ENCODE measurements at places on chromosomes 3 and 15.

- DNase-seq = peak; percentile 33
These were observed 84.0 kb downstream of the FILIP1L start for GRCh38 chr3:100030346-100030745.

DNA sequence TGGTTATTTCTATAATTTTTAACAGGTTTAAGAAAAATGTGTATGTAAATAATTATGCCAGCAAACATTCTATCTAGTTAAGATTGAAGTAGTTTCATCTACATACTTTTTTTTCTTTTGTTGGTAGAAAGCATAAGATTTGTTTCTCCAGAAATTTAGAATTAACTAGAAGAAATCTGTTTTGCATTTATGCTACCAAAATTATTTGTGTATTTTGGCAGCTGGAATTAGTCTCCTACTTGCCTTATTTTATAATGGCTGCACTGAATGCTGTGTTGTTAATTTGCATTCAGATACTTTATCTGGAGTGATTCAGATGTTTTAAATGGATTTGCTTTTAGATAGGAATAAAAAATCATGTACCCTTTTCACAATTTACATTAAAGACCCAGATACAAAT lies 100.2 kb upstream of the NAALADL2 start:
- no peak for DNase-seq

DNA sequence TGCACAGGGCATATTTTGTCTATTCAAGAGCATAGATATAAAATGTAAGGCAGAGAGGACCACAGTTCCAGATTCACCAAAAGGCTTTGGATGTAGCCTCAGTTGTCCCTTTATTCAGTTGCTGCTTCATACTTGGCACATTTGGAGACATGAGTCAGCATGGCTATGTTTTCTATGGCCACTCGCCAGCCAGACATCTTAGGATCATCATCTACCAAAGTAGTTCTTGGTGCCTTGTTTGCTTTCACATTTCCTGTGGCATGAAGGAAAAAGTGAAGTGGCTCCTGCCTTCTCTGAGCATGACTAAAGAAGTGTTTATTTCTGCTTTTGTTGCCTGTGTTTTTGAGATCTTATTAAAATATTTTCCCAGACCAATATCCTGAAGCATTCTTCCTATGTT lies 7.2 kb downstream of the SUSD5 start:
- no peak for DNase-seq

- DNase-seq = no peak
These were observed 29.2 kb upstream of the CNTN3 start for GRCh38 chr3:74643636-74644035.

DNA sequence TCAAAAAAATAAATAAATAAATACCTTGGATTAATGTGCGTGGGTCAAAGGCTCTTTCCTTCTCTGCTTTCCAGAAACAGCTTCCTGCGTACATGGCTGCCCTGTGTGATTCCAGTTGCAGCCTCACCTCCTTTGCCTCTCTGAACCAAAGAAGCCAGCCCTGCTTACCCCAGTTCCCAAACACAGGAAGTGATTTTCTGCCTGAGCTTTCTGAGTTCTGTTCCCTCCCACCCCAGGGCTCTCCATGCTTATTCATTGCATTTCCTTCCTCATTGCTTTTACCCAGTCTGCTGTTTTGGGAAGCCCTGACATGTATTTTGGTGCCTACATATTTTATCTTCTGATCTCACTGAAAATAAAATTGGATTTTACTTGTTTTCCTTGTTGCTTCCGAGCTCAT lies 15.4 kb downstream of the ZSCAN2 start:
- no peak for DNase-seq

- DNase-seq = no peak
These were observed 842.8 kb upstream of the EPHA6 start for GRCh38 chr3:95971573-95971972.

DNA sequence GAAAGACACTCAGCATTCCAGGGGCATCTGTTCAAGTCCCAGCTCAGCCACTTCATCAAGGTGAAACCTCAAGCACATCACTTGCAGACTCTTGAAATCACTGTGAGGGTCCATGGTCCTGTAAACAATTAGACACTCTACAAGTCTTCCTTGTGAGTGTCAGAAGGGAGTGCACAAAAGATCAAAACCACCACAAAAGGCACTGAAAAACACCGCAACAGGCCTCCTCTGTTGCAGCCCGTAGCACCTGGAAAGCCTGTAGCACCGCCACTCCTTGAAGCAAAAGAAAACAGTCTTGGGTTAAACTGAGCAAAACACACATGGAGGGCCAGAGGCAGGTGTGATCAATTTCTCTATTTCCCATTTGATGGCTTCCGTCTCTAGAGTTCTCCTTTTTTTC lies 63.8 kb upstream of the SNRK start:
- DNase-seq = no peak

GRCh38 chr3:49775538-49775937 lies 10.8 kb downstream of the IP6K1 start:
- DNase-seq = no peak

DNA sequence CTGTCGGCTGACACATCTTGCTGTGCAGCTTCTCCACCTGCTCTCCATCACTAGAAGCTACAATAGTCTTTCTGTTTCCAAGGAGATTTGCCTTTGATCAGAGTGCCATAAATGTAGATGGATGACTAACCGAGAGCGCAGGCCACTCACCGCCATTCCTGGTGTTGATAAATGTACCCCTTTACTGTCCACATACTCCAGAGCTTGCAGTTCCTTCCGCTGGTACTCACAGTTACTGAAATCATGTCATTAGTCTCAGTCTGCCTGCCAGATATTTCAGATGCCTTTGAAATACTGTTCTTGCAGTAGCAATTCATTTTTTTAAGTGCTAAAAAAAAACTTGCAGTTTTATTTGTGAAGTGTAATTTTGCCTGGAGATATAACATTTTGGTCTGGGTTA lies 72.3 kb downstream of the BLM start:
- DNase-seq = no peak

GRCh38 chr3:29186982-29187725 lies 93.7 kb upstream of the RBMS3 start:
- peak; percentile 8 for DNase-seq

DNA sequence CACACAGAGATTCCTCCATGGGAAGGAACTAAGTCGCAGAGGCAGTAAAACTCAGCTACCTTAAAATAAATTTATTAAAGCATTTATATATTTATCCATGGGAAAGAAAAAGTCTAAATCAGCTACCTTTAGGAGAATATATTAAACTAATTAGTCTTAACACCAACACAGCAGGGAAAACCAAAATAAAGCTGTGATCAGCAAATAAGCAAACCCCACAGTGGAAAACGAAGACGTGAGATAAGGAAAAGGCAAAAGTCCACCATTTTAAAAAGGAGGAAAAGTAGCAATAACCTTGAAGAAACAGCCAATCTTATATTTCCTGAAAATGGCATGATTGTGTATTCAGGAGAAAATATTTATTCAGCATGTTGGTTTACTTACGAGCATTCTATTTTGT lies 473.0 kb upstream of the ROBO2 start:
- DNase-seq = no peak

DNA sequence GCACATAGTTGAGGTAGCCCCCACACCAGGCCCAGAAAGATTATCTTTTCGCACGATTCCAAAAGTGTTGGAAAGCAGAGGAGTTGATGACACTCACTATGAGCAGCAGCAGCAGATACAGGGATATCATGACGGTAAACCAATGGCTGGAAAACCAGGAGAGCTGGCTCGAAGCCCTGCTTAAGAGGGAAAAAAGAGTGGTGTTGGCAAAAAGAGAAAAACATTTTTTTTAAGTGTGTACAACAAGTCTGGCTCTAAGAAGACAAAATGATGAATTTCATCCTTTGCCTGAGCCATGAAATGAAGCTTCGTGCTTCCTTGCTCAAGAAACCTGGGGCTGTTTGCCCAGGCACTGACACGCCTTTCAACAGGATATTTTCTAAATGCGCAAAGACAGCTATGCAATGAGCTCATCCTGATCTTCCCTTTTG lies 27.3 kb downstream of the PARP16 start:
- no peak for DNase-seq

GRCh38 chr3:126124896-126125295 lies 41.0 kb upstream of the SLC41A3 start:
- DNase-seq = no peak

GRCh38 chr3:19886404-19886803 lies 47.6 kb downstream of the EFHB start:
- DNase-seq = no peak

- no peak for DNase-seq
These were observed 191.6 kb upstream of the MEIS2 start for GRCh38 chr15:37291920-37292319.

DNA sequence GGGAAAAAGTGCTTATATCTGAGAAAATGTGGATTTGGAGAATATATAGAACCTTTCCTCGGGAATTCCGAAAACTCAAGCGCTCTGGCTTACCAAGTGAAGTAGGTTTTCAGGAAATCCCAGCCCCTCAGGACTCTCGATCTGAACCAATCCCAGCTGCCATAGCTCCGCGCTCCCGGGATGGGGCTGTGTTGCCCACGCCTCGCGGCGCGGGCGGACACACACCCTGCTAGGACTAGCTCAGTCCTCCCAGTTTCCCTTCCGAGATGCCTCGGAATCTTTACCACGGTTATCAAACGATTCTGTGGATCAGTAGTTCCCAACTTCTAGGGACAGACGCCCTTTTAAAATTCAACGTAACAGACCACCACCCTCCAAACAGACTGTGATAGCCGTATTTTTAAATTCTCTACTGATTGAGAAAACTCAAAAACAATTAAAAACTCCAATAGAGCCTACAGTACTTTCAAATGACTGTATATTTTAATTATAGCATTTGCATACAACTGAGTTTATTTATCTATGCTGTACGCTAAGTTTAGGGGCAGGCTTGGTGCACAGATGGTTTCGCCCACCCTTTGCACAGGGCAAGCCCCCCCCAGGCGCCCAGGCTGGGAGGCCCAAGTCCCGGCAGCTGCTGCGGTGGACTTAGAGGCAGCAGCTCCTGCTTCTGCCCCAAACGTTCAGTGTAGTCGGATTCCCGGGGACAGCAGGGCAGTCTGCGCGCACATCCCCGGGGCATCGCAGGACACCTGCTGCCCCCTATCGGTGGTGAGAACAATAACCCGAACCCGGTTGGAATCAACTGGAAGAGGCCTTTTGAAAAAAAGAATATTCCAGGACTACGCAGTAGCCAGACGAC lies 52.3 kb downstream of the CCDC54 start:
- DNase-seq = peak; percentile 75

- no peak for DNase-seq
These were observed 48.2 kb downstream of the HMG20A start for GRCh38 chr15:77468896-77469295.

GRCh38 chr3:124772081-124772831 lies 42.0 kb downstream of the UMPS start:
- DNase-seq = no peak

DNA sequence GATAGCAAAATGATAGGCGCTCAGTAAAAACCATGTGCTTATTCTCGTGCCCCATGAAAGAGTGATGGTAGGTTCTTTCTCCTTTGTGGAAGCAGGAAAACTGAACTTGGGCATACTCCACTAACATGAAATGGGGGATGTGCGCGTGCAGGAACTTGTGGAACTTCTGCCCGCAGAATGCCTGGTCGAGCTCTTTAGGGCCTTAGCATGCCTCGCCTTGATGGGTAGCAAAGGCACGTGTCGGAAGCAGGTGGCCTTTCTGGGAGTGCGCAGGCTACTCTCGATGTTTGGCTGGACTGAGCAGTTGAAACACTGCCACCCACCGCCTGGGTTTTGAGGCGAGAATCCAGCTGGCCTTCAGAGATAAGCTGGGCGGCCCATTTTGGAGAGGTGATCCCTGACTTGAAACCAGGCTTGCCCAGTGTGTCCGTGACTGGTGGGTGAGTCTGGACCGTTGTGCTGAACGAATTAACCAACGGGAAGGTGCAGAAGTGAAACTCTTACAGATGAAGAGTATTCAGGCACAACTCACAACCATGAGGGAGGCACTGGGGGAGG lies 842 bp downstream of the PCCB start:
- DNase-seq = peak; percentile 35

DNA sequence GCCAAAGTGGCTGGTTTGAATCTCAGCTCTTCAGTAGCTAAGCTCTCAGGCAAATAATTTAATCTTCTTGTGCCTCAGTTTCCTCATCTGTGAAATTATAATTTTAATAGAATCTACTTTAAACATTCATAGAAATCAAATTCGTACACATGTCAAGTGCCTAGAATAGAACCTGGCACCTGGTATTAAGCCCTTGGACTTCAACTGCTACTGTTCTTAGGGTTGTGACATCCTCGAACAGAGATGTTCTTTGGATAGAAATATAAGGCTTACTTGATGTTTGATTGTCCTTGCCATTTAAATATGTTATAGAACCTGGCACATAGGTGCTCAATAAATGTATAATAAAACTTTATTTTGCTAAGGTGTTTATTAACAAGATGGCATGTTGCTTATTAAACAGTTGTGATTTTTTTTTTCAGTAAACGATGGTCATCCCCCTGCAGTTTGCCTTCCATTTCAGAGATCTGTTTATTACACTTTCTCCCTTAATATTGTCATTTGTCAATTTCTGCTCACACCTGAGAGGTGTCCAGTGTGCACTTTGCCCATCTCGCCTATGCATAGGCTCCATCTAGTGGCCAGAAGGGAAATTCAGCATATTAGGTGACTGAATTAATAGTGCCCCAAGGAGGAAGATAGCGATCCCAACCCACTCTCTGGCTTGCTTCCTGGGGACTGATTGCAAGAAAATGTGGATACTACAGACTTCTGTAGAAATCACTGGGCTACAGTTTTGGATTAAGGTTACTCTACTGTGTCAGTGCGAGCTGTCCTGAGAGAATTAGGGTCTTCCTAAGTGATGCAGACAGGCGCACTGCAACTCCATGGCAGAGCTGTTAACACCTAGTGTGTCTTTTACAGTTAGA lies 10.7 kb downstream of the IGF1R start:
- peak; percentile 64 for DNase-seq

GRCh38 chr3:37124435-37124834 lies 49.9 kb downstream of the LRRFIP2 start:
- DNase-seq = no peak

DNA sequence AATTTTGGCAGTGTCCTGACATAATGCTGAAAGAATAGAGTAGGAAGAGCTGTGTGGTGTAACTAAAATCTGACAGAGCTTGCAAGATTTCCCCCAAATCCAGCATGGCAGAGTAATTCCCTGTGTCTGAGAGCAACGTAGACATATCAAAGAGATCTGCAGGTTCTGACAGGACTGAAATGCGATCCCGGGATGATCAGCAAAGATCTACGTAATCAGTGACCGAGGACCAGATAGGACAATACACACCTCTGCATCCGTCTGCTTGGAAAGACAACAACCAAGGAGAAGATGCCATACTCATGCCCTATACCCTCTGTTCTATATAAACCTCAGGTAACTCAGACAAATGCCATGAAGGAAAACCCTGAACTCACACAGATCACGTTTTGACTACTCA lies 26.6 kb upstream of the SYNPR start:
- no peak for DNase-seq

Measured in activated CD4-positive, alpha-beta T cell treated with anti-CD3 and anti-CD28 coated beads, Interleukin-2, Interleukin-6, amounts not matched to agents 100 ng/mL and 50 ng/mL, durations not matched to agents 16 hours and 8 hours (primary cell).